ENCODE measurements at places on chromosomes 5 and 9.

GRCh38 chr9:124202447-124202971 lies 55.2 kb upstream of the NEK6 start:
- peak; percentile 92 for DNase-seq

- no peak for DNase-seq
Measured at GRCh38 chr5:96517295-96517694, 84.2 kb upstream of the PCSK1 start.

GRCh38 chr5:163914910-163915309 lies 409.5 kb downstream of the MAT2B start:
- DNase-seq: no peak

DNA sequence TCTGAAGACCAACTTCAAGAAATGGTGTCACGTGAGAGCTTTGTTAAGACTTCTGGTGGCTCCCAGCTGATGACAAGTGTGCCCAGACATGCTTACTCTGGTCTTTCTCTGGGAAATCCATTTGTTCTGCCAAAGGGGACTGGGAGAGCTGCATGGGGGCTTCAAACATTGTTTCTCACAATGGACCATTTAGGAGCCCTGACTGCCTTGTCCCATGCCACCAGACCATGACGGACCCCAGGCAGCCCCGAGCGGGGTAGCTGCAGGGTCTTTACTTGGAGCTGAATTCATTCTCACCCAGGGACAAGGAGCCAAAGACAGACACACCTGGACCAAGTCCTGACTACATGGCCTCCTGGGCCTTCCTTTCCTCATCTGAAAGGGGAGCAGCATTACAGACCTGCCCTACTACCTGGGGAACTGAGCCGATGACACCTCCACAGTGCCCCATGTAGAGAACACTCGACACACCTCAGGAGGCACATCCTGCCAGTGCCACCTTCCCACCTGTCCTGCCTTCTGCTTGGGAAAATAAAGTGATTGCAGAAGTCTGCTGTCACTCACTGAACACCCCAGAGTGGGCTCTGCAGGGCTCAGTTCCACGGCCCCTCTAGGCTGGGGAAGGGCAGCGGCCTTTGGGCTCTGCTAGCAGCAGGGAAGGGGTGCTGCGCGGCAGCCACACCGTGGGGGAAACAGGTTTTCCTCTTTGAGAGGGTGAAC lies 169.0 kb downstream of the DAB2IP start:
- no peak for DNase-seq

DNA sequence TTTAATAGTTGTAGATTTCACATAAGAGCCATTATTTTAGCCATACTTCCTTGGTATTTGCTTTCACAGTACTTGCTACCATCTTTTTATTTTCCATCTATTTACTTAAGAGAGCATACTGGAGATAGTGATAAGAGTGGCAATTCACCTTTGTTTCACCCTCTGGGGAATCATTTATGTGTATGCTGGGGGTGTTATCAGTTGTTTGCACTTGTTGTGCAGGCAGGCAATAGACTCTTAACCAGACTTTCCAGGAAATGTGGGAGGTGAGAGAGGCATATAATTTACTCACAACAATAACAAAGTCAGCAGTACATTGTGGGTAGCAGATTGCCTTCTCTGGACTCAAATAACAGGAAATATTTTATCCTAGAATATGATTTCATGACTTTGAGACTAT lies 1018.3 kb downstream of the CDH12 start:
- DNase-seq: no peak

DNA sequence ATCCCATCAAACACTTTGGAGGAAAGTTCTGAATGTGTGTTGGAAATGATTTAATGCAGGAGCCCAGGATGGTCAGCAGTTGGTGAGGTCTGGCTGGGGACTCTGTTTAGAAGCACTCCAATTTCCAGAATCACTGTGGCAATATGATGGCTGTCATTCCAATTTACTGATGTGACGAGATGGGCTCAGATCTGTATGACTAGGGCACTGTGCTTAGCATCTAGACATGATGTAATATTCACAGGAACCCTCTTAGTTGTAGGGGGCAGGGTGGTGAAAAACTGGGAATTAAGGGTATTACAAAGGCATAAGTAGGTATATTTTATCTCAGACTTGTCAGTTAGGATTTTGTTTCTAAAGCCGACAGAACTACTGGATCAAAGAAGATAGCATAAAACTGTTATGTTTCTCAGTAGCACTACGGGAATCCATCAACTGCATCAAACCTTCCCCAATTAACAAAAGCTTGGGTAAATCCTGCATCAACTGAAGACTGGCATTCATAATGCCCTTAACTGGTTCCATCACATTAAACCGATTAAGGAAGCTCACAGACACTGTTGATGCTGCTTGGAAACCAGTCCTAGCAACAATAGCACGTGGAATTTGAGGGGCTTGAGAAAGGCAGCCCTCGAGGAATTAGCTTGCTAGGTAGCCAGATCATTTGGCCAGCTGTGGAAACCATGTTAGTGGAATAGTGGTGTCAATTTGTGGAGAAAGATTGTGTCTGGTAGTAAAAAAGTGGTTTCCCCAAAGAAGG lies 86.1 kb downstream of the SV2C start:
- DNase-seq: no peak

GRCh38 chr9:38041564-38042243 lies 27.3 kb downstream of the SHB start:
- no peak for DNase-seq

GRCh38 chr5:92678640-92679039 lies 902.4 kb downstream of the NR2F1-AS1 start:
- no peak for DNase-seq

DNA sequence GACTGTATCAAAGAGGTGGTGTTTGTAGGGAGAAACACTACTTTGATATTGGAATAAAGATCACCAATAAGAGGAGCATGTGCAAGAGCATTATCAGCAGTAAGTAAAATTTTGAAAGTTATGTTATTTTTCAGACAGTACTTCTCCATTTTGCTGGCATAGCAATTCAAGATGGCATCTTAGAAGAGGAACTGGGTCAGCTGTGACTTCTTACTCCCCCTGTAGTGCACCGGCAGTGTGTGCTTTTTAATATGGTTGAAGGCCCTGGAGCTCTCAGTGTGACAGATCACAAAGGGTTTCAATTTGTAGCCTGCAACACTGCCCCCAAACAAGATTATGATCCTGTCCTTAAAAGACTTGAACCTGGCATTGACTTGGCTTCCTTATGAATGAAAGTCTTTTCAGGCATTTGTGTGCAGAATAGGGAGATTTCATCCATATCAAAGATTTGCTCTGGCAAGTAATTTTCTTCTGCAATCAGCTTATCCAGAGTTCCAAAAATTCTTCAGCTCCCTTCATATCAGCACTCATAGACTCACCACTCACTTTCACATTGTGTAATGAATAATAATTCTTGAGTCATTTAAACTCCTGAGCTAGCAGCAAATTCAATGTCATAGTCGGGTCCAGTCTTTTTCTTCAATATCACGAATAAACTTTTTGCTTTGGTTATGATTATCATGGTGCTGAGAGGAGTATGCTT lies 105.7 kb upstream of the MAMDC2 start:
- no peak for DNase-seq

DNA sequence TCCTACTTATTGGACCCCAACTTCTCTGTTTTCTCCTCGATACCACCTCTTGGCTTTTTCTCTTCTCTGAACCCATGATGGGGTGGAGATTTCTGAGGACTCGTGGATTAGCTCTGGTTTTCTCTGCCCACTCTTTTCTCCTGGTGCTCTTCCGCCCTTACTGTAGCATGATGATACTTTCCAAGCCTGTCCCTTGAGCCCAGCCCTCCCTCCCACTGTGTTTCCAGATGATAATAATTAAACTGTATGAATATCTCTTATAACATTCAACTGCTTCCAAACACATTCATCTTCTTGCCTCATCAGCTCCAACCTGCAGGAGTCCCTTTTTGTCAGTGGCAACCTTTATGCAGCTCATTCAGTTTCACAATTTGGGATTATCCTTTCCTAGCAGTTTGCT lies 494.2 kb upstream of the KLF4 start:
- DNase-seq: no peak

DNA sequence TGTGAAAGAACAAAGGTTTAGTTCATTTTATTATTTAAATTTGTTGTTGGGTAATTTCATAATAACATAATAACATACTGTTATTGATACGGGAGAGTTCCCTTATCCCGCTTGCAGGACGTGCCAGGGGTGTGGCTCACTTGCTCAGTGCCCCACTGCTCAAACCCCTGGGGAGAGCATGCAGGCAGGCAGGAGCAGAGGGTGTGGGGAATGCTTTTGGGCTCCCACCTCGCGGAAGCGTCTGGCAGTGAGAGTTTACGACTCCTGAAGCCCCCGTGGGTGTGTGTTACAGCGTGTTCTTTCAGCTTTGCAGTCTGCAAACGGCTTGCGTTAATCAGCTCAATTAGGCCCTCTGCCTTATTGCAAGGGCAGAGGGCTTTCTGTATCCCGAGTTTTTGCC lies 675.9 kb downstream of the SEMA5A start:
- no peak for DNase-seq

DNA sequence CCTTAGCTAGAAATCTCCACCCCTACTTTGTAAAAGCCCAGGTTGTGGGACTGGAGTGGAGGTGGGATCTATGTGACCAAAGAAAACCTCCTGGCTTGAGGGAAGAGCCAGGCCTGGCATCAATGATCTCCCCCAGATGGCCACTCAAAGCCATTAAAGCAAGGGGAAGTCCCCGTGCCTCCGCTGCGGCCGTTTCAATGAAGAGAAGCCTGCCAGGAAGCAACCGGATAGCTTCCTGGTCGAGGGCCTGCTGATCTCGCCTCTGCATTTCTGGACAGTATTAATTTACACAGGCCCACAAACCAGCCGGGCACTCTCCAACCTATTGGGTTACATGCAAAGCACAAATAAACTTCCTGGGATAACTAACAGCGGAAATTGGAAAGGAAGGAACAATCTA lies 160.5 kb upstream of the MSX2 start:
- no peak for DNase-seq

DNA sequence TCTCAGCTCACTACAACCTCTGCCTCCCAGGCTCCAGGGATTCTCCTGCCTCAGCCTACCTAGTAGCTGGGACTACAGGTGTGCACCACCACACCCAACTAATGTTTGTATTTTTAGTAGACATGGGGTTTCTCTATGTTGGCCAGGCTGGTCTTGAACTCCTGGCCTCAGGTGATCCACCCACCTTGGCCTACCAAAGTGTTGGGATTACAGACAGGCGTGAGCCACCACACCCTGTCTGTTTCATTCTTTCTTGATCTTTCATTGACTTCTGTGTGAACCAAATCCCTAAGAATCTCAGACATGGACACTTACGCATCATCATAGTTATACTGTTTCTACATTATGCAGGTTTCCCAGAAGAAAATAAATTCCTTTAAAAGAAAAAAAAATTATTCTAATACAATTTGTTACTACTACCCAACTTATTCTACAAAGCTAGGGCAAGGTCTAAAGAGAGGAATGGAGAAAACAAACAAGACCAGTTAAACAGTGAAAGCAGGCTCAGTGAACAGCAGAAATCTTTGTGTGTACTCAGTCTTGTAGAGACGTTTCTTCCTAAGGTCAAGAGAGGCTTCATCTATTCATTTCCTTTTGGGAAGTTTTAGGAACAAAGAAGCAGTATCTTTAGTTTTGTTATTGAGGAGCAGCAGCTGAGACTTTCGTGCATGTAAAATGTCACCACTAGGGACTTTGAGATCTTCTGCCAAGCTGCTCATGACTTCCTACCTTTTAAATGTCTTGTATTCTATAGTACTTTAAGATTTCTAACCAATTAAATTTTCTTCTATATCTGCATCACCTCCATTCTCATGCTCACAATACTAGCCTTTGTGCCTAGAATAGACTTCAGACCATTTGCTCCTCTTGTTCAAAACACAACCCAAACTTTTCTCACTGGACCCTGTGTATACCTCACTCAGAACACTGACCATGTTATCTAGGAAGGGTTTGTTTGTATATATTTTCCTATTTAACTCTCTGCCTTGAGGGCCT lies 5.6 kb upstream of the HMGCR start:
- no peak for DNase-seq

DNA sequence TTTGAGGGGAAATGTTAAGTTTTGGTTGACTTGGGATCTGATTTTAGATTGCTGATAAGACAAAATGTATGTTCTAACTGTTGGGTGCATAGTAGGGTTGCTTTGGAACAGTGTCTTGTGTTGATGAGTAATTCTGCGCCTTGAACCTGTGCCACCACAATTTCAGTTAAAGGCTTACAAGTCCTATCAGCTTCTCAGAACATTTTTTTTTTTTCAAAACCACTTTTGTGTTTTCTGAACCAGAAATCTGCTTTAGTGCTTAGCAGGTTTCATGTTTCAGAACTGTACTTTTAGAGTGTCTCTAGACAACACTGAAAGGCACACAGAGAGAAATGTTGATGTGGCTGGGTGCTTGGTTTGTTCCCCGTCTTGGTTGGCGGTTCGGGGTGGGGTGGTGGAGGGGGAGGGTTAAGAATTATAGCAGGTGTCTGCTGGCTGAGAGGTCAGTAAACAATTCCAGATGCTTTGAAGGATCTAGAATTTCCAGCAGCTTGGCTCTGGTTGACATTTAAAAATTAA lies 84.6 kb downstream of the ANKRD55 start:
- peak; percentile 69 for DNase-seq

- no peak for DNase-seq
Measured at GRCh38 chr9:130543859-130544258, 35.5 kb upstream of the FUBP3 start.

- no peak for DNase-seq
Measured at GRCh38 chr9:14413812-14414211, 99.9 kb upstream of the NFIB start.

- no peak for DNase-seq
Measured at GRCh38 chr5:143862271-143862670, 50.3 kb downstream of the HMHB1 start.

DNA sequence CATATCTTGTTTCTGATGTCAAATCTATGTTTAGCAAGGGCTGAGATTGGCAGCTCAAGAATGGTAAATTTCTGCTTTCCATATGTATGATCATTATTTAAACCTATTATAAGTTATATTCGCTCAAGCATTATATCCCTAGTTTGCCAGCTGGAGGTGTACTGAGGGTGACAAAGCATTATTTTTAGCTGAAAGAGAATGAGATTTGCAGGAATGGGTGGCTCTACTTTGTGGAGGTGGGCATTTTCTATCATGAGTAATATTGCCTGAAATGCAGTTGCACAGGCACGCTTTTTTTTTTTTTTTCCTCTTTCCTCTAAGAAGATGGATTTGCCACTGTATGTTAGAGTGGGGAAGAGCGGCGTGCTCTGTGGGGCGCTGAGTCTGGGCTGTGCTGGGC lies 393.8 kb downstream of the EBF1 start:
- no peak for DNase-seq

GRCh38 chr5:146580237-146580636 lies 64.2 kb upstream of the GPR151 start:
- DNase-seq: no peak

Data from activated CD8-positive, alpha-beta T cell treated with anti-CD3 and anti-CD28 coated beads, Interleukin-2, amount 10 ng/mL, durations not matched to agents 7 days and 5 days (primary cell).